ENCODE measurements at places on chromosomes 1 and 21.

- DNase-seq, result no peak
These were observed 271.6 kb downstream of the KCNJ6 start for GRCh38 chr21:37644636-37645035.

DNA sequence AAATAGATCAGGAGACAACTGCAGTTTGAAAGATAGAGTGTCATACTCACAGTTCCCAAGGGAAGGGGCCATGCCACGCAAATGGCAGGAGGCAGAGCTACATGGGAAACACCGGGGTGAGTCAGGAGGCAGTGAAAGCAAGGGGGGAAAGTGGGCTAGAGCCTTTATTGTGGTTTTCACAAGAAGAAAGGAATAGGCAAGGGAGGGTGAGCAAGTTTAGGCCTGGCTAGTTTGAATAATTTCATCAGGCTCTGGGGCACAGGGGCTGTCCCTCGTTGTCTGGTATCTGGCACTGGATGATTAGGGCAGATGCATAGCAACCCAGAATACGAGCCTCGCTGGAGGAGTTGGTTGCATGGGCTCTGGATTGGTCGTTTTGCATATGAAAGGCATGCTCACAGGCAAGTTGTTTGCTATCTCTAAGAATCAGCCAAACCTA, 17.0 kb upstream of the ITLN2 start:
- no peak for DNase-seq

- no peak for DNase-seq
These were observed 104.9 kb upstream of the SOD1 start for GRCh38 chr21:31554511-31555022.

GRCh38 chr1:221806236-221806635, 64.3 kb upstream of the DUSP10 start:
- no peak for DNase-seq

GRCh38 chr1:208256556-208256955, 12.4 kb upstream of the PLXNA2 start:
- DNase-seq, result no peak

DNA sequence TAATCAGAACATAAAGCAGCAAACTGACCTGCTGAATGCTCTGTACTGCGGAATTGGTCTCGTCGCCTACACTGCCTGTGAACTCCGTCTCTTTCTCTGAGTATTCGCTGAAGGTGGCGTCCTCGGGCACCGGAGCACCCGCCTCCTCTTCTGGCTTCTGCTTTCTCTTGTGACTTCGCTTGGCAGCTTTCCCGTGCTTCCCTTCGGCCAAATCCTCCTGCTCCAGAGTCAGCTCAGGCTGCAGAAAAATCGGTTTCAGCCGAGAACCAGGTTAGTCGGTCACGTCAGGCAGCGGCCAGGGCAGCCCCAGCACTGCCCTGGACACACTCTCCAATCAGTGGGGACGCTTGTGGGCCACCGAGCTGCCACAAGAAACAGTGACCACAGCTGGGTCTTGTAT, 35.8 kb upstream of the RIPK4 start:
- peak; percentile 27 for DNase-seq

- DNase-seq, result no peak
These were observed 77.4 kb downstream of the APP start for GRCh38 chr21:26093122-26093521.

DNA sequence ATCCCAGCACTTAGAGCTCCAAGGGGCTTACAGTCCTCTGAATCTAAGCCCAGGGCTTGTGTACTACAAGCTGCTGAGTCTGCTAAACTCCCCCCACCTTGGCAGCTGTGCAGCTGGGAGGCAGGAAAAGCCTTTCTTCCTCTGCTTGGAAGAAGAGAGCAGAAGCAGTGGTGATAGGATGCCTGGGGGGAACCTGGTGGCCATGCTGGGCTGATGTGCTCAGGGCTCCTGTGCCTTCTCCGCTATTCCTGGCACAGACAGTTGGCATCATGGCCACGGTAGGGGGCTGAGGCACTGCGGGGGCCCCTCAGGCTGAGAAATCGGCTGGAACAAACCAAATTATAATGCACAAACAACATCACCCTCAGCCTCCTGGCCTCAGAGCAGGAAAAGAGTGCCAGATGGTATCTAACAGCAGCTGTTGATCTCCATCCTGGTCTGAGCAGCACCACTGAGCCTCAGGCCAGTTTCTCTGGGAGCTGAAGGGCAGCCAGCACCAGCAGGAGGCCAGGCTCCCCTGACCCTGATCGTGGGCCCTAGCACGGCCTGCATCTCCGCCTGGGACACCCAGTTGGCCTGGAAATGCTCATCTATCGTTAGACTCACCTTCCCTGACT, 35.8 kb downstream of the ECE1 start:
- no peak for DNase-seq

DNA sequence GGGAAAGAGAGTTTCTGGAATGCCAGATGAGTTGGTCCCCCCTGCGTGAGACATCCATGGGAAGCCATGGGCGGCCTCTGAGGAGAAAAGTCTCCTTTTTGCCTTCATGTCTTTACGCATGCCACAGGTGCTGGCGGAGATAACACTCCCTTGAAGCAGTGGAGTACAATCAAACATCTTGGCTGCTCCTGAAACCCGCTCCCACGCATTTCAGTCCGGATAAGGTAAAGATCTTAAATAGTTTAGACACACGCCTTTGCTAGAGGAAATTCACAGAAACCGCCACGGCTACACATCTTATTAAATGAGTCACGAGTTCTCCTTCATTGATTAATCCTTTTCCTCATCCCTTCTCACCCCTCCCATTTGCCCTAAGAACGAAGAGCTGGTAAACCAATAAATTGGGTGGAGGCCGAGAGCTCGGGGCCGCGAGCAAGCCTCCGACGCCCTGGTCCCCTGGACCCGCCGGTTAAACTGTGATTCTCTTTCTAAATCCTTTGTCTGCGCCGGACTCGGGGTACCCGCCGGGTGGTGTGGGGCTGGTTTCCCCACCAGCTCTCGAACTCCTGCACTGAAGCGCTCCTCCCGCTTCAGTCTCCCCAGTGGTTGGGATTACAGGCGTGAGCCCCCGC, 6.6 kb upstream of the ZNF669 start:
- DNase-seq, result no peak

- DNase-seq, result no peak
These were observed 15.5 kb downstream of the TEX35 start for GRCh38 chr1:178528228-178528952.

- DNase-seq, result no peak
These were observed 107.2 kb upstream of the WNT4 start for GRCh38 chr1:22249928-22250680.

GRCh38 chr1:85314726-85315125, 38.3 kb upstream of the BCL10 start:
- DNase-seq, result no peak

DNA sequence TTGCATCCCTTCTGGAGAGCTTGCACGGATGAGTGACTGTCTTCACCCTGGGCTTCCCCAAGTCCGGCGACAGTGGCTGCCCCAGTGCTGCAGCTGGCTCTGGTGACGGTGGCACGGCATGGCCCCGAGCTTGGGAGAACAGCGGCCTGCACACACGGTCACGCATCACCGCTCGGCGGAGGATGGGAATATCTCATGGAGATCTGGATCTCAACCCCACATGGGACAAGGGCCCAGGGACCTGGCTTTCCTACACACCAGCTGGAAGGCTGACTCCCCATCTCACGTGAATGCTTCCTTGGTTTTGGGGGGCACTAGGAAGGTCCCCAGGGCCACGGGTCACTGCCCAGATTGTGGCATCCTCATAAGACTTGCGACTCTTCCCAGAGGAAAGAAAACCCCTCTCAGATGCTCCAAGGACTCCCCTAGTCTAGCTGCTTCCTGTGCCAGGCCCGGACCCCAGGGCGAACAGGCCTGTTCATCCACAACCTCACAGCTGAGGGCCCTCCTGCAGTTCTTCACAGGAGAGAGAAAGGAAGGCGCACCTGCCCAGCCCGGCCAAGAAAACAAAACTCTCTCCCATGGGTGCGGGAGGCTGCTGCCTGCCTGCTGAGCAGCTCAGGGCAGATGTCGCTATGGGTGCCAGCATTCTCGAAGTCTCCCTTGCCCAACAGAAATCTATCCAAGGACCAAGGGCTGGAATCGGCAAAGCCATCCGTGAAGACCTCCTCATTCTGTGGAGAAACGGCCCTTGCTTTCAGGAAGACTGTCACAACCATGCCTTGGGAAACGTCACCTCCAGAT, 9.9 kb downstream of the CFAP410 start:
- DNase-seq, result no peak

DNA sequence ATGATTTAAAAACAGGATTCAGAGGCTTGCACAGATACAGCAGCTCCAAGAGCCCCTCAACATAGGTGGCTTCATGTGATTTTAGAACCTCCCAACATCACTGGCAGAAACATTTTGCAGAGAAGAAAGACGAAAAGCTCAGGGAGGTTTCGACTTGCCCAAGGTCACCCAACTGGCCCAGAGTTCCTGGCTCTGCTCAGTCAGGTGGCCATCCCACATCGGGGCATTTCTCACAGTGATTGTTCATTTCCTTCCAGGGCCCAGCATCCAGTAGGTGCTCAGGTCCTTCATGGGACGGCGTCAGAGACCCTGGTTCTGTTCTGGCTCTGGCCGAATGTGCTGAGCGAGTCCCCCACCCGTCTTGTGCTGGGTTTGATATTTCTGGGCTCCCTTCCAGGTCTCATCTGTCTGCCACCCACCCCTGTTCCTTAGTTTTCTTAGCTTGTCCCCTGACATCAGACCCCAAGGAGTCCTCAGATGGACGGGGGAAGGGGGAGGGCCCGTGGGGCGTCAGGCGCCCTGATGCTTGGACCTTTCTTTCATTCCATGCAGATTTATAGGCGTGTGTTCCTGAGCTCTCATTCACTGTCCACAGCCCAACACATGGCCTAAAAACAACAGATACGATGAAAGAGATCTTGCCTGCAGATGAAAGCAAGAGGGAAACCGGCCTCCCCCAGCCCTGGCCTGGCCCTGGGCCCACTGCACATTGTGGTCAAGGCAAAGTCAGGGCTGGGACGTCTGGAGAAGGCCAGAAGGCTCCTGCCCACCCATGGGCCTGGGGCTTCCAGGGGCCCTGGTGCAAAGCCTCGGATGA, 123.1 kb upstream of the ZBTB40 start:
- no peak for DNase-seq

DNA sequence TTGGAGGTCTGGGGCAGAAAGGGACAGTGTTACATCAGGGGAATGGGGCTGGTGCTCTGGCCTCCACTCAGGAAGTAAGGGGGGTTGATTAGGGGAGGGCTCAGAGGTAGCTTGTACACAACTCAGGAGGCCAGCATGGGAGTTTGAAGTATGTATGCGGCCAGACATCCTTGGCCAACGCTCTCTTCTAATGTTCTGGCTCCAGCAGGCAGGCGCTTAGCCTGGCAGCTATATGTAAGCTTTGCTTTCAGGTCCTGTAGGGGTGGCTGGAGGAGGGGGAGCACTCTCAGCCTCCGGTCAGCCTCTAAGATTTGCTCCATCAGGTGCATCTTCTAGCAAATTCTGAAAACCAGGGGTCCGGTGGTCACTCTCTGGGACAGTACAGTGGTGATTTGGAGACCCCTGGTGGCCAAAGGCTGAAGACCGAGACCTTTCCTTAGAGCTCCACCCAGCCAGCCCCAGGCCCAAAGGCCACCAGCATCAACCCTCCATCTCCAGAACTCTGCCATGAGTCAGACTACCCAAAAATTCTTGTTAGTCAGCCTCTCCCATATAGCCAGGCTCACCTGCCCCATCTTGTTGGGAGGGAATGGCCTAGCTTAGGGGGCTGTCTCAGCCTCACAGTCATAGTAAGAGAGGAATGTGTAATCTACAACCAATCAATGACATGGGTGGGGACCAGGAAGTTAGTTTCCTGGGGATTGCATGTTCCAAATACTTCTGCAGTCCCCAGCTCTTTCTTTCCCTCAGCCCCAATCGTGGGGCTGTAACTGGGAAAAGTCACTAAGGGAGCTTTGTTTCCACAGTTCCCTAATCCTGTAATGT, 9.7 kb upstream of the COL8A2 start:
- DNase-seq, result no peak

- peak; percentile 16 for DNase-seq
These were observed 13.8 kb downstream of the HEYL start for GRCh38 chr1:39625462-39626273.

GRCh38 chr1:48687282-48688045, 89.2 kb downstream of the BEND5 start:
- DNase-seq, result no peak

DNA sequence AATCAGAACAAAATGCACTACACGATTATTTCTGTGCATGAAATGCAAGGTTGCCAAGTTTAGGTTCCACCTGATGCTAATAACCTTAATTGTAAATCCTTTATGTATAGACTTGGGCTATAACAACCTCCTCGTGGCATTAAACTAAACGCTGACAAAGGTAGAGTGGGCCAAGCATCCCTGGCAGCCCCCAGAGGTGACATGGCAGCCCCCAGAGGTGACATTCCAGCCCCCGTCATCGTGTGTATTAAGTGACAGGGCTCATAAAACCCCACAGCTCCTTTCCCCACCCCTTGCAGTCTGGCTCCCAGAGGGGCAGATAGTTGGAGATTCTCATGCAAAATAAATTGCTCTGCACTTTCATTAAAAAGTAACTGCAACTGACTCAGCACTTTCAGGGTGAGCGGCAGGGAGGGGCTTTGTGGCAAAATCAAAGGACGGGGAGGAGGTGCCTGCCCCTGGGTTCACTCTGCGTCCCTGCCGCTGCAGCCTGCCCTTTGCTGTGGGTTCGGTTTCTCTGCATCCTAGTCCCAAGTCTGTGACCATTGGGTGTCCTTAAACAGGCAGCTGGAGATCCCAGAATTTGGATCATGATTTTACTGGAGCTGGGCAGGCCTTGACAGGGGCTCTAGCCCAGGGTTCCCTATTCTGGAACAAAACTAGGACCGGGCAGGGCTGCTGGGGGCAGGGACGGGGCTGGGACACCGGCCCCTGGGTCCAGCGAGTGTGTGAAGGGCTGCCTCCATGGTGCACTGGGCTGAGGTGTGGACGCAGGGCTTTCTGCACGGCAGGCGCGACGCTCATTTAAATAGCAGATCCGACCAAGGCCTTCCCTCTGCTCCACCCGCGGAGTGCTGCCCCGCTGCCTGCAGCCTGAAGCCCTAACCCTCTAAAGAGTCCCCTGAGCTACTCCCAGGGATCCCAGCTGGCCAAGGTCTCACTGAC, 234.9 kb upstream of the VAMP3 start:
- no peak for DNase-seq

DNA sequence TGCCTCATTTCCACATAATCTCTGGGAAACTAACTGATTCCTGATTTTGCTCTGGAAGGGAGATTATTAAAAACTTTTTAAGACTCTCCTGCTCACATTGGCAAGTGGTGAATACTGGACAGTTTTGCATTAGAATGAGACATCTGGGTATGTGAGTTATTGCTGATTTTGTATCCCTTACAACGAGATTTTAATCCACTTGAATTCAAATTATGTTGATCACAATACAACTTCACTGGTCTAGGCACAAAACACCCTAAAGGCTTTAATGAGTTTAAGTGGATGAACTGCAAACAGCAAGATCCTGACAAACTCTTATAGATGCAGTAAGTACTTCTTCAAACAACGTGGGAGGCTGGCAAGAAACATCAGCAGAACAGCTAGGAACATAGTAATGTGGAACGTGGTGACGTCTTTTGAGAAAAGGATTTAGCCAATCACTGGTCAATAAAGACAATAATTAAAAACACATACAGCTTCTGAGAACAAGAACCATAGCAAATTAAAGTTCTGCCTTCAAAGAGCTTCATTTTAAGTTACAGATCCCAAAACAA, 10.2 kb upstream of the LYPLAL1 start:
- no peak for DNase-seq

Measured in GM04503 (cell line).